ENCODE measurements at places on chromosomes 16 and 17.

DNA sequence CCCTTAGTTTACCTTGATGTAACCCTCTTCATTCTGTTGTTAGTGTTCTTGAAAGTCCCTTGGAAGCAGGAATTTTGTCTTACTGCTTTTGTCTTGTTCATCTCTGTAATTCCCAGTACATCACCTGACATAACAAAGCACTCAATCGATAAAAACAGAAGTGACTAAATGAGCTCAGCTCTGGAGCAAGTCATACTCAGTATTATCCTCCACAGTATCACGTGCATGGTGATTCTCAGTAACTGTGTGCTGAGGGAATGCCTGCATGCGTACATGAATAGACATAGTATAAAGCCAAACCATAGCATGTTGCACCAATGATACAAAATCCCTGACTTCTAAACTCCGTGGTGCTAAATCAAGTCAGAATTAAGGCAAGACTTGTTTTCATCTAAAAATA is 7.2 kb downstream of the KRT38 start:
- DNase-seq, result no peak

DNA sequence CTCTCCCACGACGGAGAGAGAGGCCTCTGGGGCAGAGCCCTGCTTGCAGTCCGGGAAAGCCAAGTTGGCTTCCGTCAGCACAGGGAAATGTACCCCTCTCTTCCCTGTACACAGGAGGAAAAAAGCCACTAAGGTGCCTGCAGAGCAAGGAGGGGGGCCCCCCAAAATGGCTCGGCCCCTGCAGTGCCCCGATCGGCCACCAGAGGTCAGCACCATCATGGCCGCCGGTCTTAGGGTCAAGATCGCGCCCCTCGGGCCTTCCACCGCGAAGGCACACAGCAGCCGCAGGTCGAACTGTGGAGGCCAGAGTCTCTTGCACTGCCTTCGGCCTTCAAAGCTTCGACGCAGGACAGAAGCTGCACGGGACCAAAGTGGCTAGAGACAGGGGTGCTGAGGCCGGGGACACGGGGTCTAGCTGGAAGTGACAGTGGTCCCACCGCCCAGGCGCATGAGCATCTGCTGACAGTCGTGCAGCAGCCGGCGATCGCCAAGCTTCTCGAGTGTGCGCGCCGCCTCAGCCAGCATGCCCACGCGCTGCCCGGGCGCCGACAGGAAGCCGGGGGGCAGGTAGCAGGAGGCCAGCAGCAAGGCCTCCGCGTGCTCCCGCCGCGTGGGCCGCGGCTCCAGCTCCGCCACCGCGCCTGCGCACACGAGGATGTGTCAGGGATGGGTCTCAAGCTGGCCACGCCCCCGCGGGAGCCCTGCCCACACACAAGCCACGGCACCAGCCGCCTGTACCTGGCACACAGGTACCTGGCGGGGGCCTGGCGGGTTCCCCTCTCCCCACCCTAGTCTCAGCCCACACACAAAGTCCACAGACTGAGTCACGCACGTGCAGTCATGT is 24.4 kb downstream of the SREBF1 start:
- DNase-seq, result peak; percentile 79

- no peak for DNase-seq
Measured at GRCh38 chr16:9135797-9136196, 44.4 kb downstream of the HAPSTR1 start.

DNA sequence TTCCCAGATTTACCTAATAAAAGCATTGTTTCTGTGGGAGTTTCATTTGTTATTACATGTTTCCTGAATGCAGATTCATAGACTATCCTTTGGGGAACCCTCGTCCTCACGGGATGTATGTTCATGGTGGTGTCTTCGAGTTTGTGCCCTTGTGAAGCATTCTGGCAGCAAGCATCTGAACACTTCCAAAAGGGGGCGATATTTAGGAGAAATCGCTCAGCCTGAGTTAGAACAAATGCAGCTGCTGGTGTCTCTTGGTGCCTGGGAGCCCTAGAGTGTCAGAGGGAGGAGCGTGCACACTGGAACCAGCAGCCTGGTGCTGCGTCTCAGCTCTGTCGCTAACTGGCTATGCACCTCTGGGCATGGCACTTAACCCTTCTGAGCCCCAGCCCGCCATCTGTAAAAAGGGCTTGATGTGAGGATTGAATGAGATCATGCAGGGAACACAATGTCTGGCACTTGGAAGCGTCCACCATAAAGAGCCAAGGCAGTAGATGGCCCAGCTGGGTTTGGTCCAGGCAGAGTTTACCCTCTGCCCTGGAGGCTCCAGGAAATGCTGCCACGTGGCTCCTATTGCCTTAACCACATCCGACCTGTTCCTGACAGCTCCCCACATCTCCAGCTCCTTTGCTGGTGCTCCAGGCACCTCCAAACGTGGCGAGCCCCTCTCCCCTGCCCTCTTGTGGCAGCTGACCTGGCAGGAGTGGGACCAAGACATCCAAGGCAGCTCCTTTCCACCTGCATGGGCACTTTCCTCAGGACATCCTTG is 25.0 kb upstream of the C16orf78 start:
- DNase-seq, result no peak

GRCh38 chr16:7888411-7888810 is 555.8 kb downstream of the RBFOX1 start:
- DNase-seq, result no peak

DNA sequence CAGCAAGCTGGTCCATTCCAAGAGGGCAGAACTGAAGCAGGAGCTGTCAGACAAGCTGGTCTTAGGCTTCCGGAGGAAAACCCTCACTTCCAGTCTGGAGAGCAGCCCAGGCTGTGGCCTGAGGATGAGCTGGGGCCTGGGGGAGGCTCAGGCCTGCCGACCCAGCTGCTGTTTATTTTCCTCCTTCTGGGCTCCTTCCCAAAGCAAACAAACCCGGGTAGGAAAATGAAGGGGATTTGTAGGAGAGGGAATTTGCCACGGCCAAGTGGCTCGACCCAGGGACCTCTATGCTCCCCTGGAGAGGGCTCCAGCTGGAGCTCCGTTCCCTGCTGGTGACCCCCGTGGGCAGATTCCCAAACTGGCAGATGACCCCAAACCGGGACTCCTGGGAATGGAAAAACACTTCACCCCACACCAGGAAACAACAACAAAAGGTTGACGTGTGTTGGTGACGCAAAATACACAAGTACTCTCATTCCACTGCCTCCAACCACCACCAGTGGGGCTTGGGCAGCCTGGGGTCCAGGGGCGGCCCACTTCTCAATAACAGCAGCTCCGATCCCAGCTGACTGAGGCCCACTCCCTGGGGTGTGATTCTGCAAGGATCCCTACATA is 8.8 kb downstream of the JUP start:
- DNase-seq, result no peak

GRCh38 chr17:49285716-49286115 is 55.1 kb upstream of the PHOSPHO1 start:
- DNase-seq, result no peak

DNA sequence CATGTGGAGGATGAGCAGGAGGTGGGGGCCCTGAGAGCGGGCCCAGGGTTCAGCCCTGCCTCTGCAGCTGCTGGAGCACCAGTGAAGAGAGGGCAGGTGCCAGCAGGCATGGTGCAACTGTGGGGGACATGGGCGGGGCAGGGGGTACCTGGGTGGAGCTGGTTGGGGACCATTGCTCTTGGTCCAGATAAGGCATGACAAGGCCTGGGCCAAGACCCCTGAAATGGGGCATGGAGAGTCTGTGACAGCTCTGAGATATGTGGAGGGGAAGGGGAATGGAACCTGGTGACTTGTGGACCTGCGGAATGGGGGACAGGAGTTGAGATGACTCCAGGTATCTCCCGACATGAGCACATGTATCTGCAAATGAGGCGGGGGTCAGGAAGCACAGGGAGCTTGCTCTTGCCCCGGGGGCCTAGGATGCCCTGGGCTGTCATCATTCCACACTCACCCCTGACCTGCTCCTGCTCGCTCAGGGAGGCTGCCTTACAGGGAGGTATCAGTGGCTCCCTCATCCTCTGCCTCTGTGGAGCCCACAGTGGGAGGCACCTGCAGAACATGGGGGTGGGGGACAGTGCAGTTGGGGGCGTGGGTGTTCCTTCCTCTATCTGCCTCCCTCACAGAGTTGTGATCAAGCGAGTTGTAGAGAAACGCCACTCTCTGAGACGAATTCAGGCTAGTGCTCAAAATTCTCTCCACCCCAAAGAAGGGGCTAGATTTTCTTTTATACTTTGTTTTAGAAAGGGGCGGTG is 40.2 kb downstream of the TMEM235 start:
- no peak for DNase-seq

DNA sequence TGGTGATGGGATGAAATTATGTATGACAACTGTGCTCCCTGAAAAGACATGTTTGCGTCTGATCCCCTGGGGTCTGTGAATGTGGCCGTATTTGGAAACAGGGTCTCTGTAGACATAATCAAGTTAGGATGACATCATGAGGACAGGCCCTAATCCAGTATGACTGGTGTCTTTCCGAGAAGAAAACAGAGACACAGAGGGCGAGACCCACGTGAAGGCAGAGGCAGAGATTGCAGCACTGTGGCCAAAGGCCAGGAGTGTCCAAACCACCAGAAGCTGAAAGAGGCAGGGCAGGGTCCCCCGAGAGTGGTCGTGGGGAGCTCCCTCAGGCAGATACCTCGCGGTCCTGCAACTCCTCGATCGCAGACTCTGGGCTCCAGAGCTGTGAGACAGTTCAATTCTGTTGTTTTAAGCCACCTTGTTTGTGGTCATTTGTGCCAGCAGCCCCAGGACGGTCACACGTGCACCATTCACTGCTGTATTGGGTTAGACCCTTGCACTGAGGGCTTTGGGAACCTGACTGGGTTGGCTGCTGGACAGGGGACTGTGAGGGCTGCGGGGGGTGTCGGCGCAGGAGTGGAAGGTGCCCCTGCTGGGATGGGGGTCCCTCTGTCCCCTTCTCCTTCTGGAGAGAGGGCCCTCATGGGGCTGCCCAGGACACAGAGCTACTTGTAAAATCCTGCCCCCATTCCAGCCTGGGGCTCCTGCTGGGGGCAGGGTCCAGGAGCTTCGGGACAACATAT is 27.7 kb downstream of the METRNL start:
- no peak for DNase-seq
